ENCODE measurements at places on chromosomes 7 and 10.

DNA sequence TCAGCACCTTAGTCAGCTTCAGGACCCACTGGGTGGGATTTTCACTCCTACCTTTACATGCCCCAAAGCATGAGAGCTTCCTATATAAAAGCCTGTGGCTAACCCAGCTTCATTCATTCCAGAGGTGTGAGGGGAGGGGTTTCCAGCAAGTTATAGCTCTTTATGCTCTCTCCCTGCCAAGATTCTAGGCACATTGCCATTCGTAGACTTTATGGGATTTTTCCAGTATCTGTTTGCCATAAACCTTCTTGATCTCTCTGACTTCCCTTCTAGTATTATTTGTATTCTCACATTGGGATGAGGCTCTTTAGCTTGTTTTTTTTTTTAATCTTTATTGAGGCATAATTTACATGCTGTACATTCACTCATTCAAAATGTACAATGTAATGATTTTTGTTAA is 67.5 kb downstream of the POU6F2 start:
- DNase-seq, result no peak

DNA sequence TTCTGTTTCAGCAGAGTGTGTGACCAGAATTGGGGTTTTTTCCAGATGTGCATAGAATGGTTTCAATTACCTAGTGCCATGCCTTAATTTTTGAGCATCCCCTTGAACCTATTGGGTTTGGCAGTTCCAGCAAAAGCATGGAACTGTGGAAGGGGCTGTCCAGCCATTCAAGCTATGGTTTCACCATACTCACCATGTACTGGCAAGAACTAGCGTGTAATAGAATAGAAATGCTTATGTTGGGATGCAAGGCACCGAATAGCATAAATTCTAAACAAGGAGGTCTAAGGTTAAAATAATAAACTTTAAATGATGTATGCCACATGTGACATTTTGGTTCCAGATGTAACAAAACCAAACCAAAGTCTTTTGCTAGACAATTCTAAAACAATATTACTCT is 91.4 kb downstream of the MTERF1 start:
- no peak for DNase-seq

GRCh38 chr7:149570784-149571183 is 73.2 kb upstream of the ZNF746 start:
- DNase-seq, result no peak

- no peak for DNase-seq
Measured at GRCh38 chr10:8361510-8361844, 307.0 kb downstream of the GATA3 start.

- no peak for DNase-seq
Measured at GRCh38 chr10:100837300-100837699, 75.5 kb upstream of the SLF2 start.

DNA sequence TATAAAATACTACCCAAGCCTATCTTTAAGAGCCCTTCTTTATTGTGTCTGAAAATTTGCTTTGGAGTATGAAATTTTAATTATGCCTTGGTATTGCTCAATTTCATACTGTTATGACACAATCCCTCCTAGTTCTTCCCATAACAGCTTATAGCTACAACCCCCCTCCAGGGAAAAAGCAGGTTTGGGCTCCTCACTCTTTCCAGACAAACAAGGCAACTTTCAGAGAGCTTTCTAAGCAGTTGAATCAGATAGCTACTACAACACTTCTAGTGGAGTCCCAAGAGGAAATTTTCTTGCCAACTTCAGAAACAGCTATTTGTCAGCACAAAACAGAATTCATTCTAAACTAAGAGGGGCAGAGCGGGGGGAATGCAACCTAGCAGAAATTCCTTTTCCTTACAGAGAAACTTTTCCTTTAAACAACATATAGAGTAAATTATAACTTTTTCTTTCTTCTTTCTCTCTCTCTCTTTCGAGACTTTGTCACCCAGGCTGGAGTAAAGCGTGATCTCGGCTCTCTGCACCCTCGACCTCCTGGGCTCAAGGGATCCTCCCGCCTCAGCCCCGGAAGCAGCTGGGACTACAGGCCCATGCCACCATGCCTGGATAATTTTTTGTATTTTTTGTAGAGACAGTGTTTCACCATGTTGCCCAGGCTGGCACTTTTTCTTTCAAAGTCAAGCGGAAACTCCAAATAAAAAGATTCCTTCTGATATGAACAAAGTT is 26.0 kb upstream of the JMJD1C start:
- no peak for DNase-seq

DNA sequence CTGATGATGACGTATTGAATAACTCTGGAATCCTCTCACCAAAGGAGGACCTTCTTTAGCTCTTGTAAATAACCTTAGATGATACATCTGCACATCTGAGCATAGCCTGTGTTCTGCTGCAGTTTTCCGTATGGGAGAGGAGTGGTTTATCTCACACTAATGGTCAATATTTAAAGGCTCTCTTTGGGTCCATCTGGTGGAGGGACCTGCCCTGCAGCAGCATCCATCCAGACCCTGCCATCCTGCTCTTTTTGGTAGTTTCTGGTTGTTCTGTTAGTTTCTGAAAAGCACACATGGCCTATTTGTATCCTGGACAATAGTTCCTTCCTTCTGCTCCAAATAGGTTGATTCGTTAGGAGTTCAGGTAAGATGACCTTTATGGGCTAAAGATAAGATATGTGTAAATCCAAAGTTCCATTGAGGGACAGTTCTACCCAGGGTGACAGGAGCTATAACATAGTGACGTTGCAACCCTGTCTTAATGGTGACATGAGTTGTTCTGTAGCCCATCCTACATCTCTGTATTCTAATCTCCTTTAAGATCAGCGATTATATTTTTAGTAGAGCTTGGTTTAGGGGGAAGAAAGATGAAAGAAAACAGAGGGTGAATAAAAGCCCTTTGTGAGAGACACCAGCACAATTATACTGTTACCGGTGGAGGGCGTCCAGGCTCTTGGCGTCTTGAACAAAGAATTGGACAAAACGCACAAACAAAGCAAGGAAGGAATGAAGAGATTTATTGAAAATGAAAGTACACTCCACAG is 60.0 kb upstream of the KLF14 start:
- DNase-seq, result no peak

DNA sequence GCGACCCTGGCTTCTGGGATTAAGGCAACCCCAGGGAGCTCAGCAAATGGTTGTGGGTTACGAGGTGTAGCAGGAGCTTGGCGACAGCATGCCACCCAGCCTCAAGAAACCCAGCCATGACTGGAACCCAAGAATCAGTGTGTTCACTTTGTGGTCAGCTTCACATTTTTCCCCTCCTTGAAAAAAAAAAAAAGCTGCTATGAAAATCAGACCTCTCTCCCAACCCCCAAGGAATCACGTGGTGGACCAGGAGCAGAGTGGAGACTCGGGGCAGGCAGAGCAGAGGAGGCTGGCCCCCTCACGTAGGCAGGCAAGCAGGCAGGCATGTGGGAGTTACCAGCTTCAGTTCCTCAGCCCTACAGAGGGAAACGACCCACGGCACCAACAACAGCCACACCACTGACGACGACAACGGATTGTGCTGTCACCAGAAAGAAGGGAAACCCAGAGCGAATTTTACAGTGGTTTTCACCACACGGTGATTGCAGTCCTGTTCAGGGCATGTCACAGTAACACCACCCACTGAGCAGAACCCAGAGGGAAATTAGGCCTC is 203.4 kb downstream of the SLC25A13 start:
- no peak for DNase-seq

GRCh38 chr7:65251851-65252620 is 121.6 kb upstream of the ZNF92 start:
- DNase-seq, result peak; percentile 63

GRCh38 chr10:45438466-45439090 is 64.6 kb downstream of the ALOX5 start:
- DNase-seq, result no peak

DNA sequence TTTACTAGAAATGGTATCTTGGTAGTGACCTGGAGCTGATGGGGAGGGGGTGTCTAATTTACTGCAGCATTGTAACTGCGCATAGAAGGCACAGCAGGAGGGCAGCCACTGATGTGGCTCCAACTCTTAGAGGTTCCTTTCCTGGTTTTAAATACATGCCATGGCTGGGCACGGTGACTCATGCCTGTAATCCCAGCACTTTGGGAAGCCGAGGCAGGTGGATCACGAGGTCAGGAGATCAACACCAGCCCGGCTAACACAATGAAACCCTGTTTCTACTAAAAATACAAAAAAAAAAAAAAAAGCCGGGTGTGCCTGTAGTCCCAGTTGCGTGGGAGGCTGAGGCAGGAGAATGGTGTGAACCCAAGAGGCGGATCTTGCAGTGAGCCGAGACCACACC is 19.2 kb upstream of the SEC61G start:
- no peak for DNase-seq

Measured in NCI-H748 treated with DMSO at 0.1 percent for 48 hours (cell line).